ENCODE measurements at places on chromosomes 7 and 10. TPM values are rescaled to one million over a fixed set of nuclear protein-coding genes. Genes with fewer than 3 reads are reported as not detected.

TUBAL3 gene
- total RNA-seq = not detected

PMPCB gene
- 60.7 TPM for total RNA-seq

TMEM178B gene
- 0.25 TPM for total RNA-seq

PPP1R17 gene
- total RNA-seq = not detected

CCL24 gene
- not detected for total RNA-seq

PCLO gene
- total RNA-seq = not detected

ZNF467 gene
- 0.32 TPM for total RNA-seq

GRCh38 chr10:131701131-131701947 lies 199.5 kb upstream of the PPP2R2D start:
- no peaks in the 10 kb centered on the region for H3K4me1 ChIP-seq
- no peaks in the 10 kb centered on the region for H3K27me3 ChIP-seq
- no peak overlapping the region for H3K4me3 ChIP-seq
- no peaks in the 10 kb centered on the region for H3K36me3 ChIP-seq
- DNase-seq = no peak
- H3K27ac ChIP-seq = no peak overlapping the region

GRCh38 chr10:83078160-83078559 lies 1061.1 kb upstream of the GHITM start:
- H3K4me3 ChIP-seq = no peak overlapping the region
- no peaks in the 10 kb centered on the region for H3K36me3 ChIP-seq
- no peaks in the 10 kb centered on the region for H3K4me1 ChIP-seq
- H3K27me3 ChIP-seq = no peaks in the 10 kb centered on the region
- no peak for DNase-seq
- H3K27ac ChIP-seq = no peak overlapping the region

DNA sequence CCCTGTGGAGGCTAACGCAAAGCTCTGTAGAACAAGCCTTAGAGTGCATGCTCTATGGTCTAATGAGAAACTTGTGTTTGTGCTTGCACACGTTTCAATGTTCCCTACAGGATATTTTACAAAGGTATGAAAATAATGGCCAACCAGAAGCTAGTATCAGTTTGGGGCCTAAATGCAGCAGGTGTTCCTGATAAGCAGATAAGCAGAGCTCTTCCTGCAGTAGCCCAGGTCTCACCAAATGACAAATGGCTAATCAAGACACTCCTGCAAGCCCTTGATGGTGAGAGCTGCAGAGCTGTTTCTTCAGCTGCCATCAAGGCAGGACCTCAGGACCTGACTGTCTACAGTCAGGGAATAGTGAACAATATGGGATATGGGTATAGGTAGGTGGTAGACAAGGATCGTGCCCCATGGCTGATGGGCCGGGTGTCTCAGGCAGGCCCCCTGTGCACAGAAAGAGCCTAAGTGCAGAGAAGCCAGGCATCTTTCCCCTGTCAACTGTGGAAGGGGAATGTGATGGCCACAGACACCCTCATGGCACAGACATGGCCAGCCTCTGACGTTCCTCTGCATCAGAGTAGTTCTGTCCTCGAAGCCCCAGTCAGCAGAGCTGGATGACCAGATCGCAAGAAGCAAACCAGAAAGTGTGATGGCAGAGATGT lies 23.2 kb upstream of the RASSF4 start:
- no peaks in the 10 kb centered on the region for H3K36me3 ChIP-seq
- H3K27me3 ChIP-seq = peaks cover 6% of the 10 kb centered on the region
- H3K27ac ChIP-seq = no peak overlapping the region
- H3K4me3 ChIP-seq = no peak overlapping the region
- H3K4me1 ChIP-seq = peaks cover 9% of the 10 kb centered on the region

DNA sequence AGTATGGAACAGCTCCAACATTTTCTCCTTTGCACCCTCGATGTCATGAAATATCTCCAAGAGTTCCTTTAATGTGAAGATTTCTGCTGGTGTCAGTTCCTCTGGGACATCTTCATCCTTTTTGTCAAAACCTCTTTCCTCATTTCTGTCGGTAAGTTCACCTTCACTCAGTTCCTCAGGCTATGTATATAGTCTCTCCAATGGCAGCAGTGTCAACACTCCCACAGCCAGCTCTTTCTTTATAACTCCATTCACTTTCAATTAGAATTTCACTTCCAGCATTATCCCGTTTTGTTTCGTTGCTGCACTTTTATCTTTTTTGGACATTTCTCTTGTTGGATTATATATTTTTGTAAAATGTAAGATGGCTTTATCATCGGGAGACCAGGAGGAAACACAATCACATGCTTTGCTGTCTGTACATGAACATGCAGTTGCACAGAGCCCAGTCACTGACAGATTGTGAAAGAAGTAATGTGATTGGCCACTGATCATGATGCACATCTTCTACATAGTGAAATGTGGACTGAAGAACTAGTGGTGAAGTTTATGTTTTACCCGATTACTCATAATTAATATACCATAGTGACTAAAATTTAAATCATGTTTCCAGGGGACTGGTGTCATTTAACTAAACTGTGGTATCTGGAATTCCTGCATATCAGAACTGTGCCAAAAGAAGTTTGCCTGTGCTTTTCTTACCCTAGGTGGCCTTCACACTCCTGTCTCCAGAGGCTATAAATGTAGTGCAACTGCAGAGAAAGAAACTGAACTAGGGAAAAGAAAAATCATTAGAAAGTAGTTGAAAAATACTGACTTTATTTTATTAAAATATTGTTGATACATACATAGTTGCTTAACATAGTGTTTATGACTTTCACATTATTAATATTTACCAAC lies 289.6 kb downstream of the PPP1R3A start:
- no peaks in the 10 kb centered on the region for H3K27me3 ChIP-seq
- no peak overlapping the region for H3K27ac ChIP-seq
- H3K36me3 ChIP-seq = no peaks in the 10 kb centered on the region
- H3K4me3 ChIP-seq = no peak overlapping the region
- DNase-seq = no peak

DNA sequence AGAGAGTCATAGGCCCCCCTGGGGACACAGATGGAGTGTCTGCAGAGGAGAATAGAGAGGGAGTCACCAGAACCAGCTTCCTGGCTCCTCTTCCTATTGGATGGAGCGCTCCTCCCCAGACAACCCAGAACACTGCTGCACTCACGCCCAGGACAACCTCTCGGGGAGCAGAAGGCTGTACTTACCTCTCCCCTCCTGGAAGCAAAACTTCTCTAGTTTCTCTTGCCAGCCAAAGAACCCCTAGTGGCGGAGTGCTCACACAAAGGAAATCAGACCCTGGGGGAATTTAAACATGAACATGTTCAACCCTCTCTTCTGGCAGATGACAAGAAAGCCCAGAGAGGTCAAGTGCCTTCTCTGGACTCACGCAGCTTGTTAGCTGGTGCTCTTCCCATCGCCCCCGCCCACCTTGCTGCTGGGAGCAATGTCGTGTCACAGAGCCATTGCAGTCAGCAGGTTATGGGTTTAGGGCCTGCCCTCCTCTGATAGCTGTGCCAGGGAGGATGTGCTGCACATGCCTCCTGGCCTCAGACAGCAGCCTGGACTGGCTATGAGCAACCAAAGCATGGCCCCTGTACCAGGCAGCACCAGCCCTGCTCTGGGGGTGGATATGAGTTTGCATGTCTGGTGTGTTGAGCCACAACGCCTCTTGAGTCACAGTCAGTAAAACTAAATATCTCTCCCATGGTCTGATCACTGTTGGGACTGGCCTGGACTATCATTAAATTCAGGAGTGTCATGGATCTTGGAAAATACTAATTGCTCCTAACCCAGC lies 84.4 kb downstream of the SLIT1 start:
- no peaks in the 10 kb centered on the region for H3K36me3 ChIP-seq
- H3K27me3 ChIP-seq = peaks cover 8% of the 10 kb centered on the region
- DNase-seq = no peak
- H3K27ac ChIP-seq = no peak overlapping the region

DNA sequence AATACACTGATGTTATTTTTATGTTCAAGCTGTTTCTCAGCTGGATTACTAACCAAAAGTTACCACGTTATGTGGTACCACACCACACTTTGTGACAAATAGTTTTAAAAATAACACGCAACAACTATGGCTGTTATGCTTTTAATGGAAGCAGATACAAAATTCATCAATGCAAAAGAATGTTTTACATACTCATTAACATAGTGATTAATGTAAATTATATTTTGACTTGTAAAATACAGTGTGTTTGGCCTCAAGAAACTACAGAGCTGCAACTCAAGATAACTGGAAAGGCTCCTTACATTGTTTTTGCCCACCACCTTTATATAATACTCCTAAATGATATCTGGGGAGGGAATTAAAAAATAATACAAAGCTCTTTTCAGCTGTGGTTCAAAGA lies 25.5 kb downstream of the NCOA4 start:
- no peaks in the 10 kb centered on the region for H3K27me3 ChIP-seq
- peaks cover 65% of the 10 kb centered on the region for H3K36me3 ChIP-seq
- H3K27ac ChIP-seq = no peak overlapping the region

DNA sequence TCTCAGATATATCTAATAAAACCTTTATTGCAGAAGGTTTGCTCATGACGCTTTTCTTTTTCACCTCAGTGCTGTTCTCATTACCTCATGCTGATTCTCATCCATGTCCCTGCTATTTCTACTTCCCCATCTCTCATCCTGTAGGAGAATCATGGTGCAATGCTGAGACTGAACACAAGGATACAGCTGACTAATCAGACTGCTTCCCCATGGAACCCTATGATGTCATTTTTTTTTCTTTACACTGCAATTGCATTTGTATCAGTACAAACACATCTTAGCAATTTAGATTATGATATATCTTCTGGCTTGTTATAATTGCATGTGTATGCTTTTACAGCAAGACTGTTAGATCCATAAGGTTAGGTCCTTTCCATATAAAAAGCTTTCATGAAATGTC lies 93.7 kb downstream of the SEMA3A start:
- H3K4me1 ChIP-seq = peaks cover 3% of the 10 kb centered on the region
- no peaks in the 10 kb centered on the region for H3K27me3 ChIP-seq
- no peaks in the 10 kb centered on the region for H3K36me3 ChIP-seq
- no peak for DNase-seq
- H3K4me3 ChIP-seq = no peak overlapping the region

- H3K27ac ChIP-seq = no peak overlapping the region
- no peaks in the 10 kb centered on the region for H3K27me3 ChIP-seq
- no peaks in the 10 kb centered on the region for H3K36me3 ChIP-seq
- H3K4me3 ChIP-seq = no peak overlapping the region
- no peak for DNase-seq
These were observed 70.0 kb upstream of the FAM13C start for GRCh38 chr10:59432207-59432900.

GRCh38 chr10:27328946-27329345 lies 88.3 kb upstream of the ACBD5 start:
- H3K36me3 ChIP-seq = no peaks in the 10 kb centered on the region
- no peak for DNase-seq
- no peaks in the 10 kb centered on the region for H3K4me1 ChIP-seq
- H3K27me3 ChIP-seq = peaks cover 4% of the 10 kb centered on the region
- no peak overlapping the region for H3K27ac ChIP-seq

GRCh38 chr7:74461970-74462706 lies 8.4 kb downstream of the GTF2IRD1 start:
- H3K4me1 ChIP-seq = peaks cover 5% of the 10 kb centered on the region
- DNase-seq = no peak
- no peak overlapping the region for H3K27ac ChIP-seq
- H3K4me3 ChIP-seq = no peak overlapping the region
- no peaks in the 10 kb centered on the region for H3K36me3 ChIP-seq

- no peaks in the 10 kb centered on the region for H3K36me3 ChIP-seq
- H3K27me3 ChIP-seq = peaks cover 2% of the 10 kb centered on the region
- DNase-seq = no peak
- H3K4me1 ChIP-seq = no peaks in the 10 kb centered on the region
These were observed 291.7 kb upstream of the HABP2 start for GRCh38 chr10:113261161-113261560.

- peaks cover 37% of the 10 kb centered on the region for H3K27me3 ChIP-seq
- H3K4me3 ChIP-seq = no peak overlapping the region
- no peak overlapping the region for H3K27ac ChIP-seq
- peaks cover under 1% of the 10 kb centered on the region for H3K4me1 ChIP-seq
- H3K36me3 ChIP-seq = peaks cover under 1% of the 10 kb centered on the region
- no peak for DNase-seq
These were observed 5.5 kb downstream of the LRMDA start for GRCh38 chr10:75436896-75437295.

- H3K4me1 ChIP-seq = peaks cover 63% of the 10 kb centered on the region
- no peaks in the 10 kb centered on the region for H3K27me3 ChIP-seq
- peak overlapping the region; percentile 7 for H3K4me3 ChIP-seq
- no peak overlapping the region for H3K27ac ChIP-seq
These were observed 21.6 kb upstream of the KLF6 start for GRCh38 chr10:3806603-3807002.

DNA sequence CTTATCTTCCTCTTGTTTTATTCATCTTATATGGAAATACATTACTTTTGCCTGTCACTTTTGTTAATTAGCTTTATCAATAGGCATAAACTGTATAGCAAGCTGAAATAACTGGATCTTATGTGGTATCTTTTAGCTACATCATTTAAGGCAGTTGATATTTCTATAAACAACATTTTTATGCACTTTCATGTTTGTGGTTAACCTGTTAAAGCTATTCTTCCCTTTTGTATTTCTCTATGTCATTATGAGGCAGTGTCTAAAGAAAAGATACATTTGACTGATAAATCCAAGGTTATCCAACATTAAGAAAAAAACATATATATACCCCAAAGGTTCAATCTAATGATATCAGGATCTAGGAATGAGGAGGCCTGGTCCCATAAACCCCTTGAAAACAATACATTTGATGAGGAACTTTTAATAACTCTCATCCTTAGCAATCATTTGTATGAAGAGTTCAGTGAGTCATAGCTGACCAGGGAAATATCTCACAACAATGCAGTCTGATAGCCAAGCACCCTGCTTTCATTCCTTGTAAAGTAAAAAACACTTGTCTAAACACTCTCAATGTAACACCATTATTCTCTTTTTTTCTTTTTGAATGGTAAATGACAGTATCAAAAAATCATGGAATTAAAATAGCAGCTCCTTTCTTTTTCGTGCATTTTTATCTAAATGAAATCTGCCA lies 300.9 kb downstream of the NEBL start:
- no peaks in the 10 kb centered on the region for H3K36me3 ChIP-seq
- H3K27ac ChIP-seq = no peak overlapping the region
- H3K4me3 ChIP-seq = no peak overlapping the region
- H3K4me1 ChIP-seq = no peaks in the 10 kb centered on the region
- DNase-seq = no peak

GRCh38 chr7:116884691-116885090 lies 22.3 kb downstream of the CAPZA2 start:
- H3K27ac ChIP-seq = no peak overlapping the region
- H3K27me3 ChIP-seq = no peaks in the 10 kb centered on the region
- peaks cover 32% of the 10 kb centered on the region for H3K36me3 ChIP-seq
- no peak for DNase-seq
- H3K4me1 ChIP-seq = peaks cover 18% of the 10 kb centered on the region
- H3K4me3 ChIP-seq = no peak overlapping the region

GRCh38 chr10:4652111-4653010 lies 173.6 kb upstream of the AKR1E2 start:
- H3K27me3 ChIP-seq = peaks cover 2% of the 10 kb centered on the region
- peaks cover 25% of the 10 kb centered on the region for H3K4me1 ChIP-seq
- DNase-seq = no peak
- H3K27ac ChIP-seq = no peak overlapping the region
- no peak overlapping the region for H3K4me3 ChIP-seq
